NCI-H1436 treated with DMSO at 0.1 percent for 48 hours (cell line): ENCODE measurements at places on chromosomes 16 and 17.

- no peak for DNase-seq
Measured at GRCh38 chr17:27269201-27269600, 24.7 kb upstream of the WSB1 start.

GRCh38 chr16:85114909-85115567 is 2.8 kb upstream of the CIBAR2 start:
- DNase-seq: peak; percentile 48

GRCh38 chr16:2198283-2198682 is 1.9 kb upstream of the CASKIN1 start:
- no peak for DNase-seq

DNA sequence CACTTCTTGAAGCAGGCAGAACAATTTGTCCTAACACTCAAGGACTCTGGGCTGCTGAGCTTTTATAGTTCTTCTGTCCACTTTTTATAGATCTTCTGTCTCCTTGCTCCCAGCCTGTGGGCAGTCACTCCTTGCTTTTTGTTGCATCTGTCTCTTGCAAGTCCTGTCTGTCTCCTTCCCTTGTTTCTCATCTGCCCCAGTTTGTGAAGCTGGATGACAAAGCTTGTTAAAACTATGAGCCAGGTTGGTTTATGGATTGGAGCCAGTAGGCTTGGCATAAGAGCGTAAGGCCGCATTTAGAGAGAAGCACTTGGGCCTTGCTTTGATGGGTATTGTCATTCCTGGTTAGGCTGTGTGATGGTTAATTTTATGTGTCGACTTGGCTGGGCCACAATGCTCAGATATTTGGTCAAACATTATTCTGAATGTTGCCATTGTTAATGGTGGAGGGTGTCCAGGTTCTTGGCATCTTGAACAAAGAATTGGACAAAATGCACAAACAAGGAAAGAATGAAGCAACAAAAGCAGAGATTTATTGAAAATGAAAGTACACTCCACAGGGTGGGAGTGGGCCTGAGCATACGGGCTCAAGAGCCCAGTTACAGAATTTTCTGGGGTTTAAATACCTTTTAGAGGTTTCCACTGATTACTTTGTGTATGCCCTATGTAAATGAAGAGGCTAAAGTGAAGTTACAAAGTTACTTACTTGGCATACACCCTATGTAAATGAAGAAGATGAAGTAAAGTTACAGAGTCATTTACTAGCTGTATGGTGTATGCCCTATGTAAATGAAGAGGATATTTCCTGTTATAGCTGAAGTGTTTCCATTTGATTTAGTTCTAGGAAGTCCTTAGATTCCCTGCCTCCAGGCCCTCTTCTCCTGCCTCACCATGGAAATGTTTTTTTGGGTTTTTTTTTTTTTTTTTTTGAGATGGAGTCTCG is 8.0 kb upstream of the CPPED1 start:
- no peak for DNase-seq

GRCh38 chr16:47643323-47644000 is 182.3 kb downstream of the PHKB start:
- no peak for DNase-seq

DNA sequence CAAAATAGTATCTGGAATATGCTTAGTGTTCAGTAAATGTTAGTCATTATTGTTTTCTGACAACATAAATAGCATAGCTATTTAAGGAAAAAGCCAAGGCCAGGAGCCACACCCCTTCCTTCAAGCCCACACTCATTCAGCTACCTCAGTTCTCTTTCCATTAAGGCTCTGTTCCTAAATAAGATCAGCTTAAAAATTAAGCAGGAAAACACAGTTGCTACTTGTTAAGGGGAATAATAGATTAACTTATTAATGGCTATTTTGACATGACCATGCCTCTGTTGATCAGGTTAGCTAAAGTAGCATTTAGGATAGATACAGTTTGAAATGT is 158.1 kb downstream of the CHD9 start:
- DNase-seq: no peak

DNA sequence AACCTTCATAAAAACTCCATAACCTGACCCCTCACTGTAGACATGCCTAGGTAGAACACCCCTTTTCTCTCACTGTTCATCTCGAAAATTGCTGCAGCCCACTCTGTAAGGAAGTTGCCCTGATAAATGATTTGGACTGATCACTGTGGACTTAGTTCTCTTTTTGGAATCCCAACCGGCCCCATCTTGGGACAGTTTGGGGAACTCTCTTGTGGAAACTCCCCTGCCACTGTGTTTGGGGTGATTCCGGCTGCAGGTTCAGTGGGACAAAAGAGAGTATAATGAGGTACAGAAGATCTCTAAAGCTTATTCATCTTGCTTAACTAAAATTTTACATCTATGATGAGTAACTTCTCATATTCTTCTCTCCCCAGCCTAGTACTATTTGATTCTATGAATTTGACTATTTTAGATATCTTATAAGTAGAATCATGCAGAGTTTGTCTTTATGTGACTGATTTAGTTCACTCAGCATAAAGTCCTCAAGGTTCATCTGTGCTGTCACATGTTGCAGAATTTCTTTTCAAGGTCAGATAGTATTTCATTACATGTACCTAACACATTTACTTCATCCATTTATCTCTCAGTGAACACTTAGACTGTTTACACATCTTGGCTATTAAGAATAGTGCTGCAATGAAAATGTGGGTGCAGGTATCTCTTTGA is 84.9 kb downstream of the ABCA8 start:
- DNase-seq: no peak

GRCh38 chr16:25411396-25412081 is 153.9 kb upstream of the ZKSCAN2 start:
- DNase-seq: no peak

- no peak for DNase-seq
Measured at GRCh38 chr17:48055531-48056245, 7.5 kb downstream of the NFE2L1 start.

GRCh38 chr17:35214631-35215273 is 20.6 kb upstream of the SLC35G3 start:
- DNase-seq: no peak

GRCh38 chr17:31530391-31530985 is 139.0 kb downstream of the RAB11FIP4 start:
- no peak for DNase-seq

DNA sequence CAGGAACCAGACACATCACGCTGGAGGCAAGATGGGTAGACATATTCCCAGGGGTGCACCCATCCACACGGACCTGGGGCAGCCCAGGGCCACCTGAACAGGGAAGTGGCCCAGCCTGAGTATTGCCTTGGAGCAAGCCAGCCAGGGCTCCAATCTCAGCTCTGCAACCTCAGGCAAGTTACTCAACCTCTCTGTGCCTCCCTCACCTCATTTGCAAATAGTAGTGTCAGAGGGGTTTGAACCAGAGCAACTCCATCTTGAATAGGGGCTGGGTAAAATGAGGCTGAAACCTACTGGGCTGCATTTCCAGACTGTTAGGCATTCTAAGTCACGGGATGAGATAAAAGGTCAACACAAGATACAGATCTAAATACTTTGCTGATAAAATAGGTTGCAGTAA is 35.1 kb upstream of the SNN start:
- no peak for DNase-seq

GRCh38 chr17:81282876-81283275 is 12.2 kb downstream of the SLC38A10 start:
- no peak for DNase-seq

DNA sequence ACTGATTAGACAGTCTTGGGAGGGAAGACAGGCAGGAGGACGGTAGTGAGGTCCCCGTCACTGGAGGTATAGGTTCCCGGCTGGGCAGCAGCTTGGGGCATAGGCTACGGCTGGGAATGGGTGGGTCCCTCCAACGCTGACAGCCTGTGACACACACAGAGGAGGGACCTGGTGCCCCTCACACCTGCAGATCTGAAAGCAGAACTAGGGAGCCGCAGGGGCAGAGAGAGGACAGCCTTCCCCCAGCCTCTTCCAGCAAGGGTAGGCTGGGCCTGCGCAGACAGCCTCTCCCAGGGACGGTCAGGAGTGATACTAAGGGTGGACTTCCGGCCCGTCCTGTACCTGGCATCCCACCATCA is 2.0 kb downstream of the P2RX1 start:
- DNase-seq: no peak

GRCh38 chr16:51193879-51194278 is 42.8 kb upstream of the SALL1 start:
- no peak for DNase-seq

GRCh38 chr16:55526441-55526840 is 17.6 kb downstream of the LPCAT2 start:
- DNase-seq: no peak

DNA sequence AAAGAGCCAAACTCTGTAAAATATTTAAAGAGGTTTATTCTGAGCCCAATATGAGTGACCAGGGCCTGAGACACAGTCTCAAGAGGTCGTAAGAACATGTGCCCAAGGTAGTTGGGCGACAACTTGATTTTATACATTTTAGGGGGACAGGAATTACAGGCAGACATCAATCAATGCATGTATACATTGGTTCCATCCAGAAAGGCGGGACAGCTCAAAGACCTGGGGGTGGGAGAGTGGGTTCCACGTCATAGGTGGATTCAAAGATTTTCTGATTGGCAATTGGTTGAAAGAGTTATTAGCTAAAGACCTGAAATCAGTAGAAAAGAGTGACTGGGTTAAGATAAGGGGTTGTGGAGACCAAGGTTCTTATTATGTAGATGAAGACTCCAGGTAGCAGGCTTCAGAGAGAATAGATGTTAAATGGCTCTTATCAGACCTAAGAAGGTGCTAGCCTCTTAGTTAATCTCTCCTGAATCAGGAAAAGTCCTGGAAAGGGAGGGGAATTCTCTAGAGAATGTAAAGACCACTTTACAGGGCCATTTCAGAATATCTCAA is 32.4 kb downstream of the HSBP1 start:
- no peak for DNase-seq

- no peak for DNase-seq
Measured at GRCh38 chr17:49727380-49727779, 19.6 kb upstream of the SLC35B1 start.

DNA sequence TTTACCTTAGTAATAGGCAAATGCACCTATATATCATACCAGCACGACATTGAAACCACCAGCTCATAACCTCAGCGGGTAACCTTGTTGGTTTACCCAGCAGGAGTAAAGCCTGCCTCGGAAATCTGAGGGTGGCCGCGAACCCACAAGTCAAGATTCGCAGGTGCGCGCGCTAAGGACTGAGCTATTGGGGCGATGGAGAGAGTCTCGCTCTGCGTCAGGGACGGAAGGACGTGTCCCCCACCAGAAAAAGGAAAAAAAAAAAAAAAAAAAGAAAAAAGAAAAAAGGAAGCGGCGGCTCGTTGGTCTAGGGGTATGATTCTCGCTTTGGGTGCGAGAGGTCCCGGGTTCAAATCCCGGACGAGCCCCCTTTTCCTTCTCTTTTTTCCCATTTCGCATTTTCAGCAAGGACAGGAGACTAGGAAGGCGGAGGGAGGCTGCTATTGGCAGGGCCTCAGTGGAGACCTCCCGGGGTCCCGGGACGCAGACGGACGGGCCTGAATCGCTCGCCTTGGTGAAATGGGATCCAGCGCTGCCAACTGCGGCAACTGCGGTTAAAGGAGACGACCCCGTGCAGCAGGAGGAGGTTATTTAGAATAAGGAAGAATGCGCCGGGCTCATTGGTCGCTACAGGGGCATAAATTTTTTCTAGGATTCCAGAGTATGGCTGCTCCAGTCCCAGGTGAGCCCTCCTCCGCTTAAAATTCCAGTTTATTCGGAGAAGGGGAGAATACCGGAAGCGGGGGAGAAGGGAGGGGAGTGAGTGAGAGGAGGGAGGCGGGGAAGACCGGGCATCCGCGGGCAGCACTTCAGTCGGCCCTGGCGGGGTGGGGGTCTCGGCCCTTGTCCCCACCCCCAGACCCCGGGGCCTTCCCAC is at the start of gene OR1F1:
OR1F1 (plus strand) TSS at position 407 of the 877 bp plus-strand sequence.
- DNase-seq: no peak

GRCh38 chr16:74591876-74592650 is 14.9 kb downstream of the GLG1 start:
- no peak for DNase-seq

DNA sequence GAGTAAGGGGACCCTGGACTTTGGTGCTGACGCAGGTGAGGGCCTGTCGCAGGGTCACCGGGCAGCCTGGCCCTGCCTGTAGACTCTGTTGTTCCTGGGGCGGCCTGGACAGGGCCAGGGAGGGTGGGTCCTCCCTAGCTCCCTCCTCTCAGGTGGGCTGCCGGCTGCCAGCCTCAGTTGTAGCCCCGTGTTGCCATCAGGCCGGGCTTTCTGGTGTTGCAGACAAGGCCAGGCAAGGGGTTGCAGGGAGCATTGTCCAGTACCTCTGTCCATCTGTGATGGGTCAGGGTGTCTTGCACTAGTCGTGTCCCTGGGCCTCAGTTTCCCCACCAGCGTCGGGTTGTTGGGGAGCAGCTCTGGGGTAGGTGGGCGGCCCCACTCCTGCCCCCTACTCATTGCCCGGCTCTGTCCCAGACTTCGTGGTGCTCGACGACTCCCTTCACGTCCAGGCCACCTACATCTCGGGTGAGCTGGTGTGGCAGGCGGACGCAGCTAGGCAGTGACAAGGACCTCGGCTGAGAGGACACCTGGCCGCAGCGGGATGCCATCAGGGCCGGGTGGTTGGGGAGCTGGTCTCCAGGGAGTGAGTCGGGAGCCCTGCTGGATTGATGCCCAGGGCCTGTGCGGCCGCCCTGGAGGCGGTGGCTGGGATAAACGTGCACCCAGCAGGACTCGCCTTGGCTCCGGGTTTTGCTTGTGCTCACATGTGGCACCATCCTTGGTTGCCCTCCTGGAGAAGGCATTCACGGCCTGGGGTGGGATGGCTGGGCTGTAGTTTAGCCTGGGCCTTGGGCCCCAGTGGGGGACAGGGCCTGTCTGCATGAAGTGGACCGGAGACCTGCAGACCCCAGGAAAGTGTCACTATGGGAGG is 1.9 kb downstream of the CEMP1 start:
- DNase-seq: no peak

- DNase-seq: no peak
Measured at GRCh38 chr16:66130296-66130905, 236.1 kb upstream of the CDH5 start.

DNA sequence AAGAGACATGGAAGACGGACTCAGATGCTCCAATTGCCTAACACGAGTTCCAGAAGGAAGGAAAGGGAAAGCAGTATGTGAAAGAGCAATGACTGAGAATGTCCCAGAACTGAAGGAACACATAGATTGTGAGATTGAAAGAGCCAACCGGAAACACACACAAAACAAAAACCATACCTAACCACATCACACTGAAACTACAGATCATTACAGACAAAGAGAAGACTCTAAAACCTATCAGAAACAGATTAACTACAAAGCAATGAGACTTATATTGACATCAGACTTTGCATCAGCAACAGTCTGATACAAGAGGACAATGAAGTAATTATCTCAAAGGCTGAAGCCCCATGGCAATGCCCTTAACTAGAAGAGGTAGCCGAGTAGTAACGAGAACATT is 45.6 kb upstream of the CLEC18B start:
- DNase-seq: no peak

GRCh38 chr17:31787857-31788570 is 71.0 kb downstream of the COPRS start:
- no peak for DNase-seq

DNA sequence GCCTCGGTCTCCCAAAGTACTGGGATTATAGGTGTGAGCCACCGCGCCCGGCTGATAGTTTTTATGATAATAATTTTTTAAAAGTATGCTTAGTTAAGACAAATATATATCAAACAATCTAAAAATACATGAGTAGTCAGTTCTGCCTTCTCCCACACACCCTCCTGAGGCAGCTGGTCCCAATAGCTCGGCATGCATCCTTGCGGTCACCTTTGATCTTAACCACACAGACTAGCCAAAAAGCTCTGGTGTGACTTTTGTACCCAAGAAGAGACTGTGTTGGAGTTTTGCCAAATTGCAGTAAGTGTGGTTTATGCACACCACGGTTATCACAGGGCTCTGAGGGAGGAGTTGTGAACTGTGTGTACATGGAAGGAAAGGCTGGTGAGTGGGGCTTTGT is 25.6 kb downstream of the ATP6V0A1 start:
- no peak for DNase-seq
